ENCODE measurements at places on chromosomes 5 and 9.

DNA sequence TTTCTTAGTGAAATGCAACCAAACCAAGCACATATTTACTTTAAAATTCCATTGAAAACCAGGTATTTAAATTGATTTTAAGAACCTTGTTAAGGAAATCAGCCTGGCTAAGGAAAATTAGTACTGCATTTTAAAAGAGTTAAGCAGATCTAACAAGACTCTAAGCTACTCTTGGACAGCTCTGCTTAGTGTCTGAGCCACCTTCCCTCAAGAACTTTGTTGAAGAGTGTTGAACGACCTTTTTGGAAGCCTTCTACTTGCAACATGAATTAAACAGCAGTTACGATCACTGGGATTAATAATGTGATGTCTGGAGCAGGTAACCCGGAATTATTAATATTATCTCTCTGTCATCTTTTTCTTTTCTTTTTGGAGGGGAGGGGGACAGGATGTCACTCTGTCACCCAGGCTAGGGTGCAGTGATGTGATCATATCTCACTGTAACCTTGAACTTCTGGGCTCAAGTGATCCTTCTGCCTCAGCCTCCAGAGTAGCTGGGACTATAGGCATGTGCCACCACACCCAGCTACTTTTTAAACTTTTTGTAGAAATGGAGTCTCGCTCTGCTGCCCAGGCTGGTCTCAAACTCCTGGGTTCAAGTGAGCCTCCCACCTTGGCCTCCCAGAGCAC lies 74.7 kb downstream of the ANKRD55 start:
- DNase-seq: no peak

DNA sequence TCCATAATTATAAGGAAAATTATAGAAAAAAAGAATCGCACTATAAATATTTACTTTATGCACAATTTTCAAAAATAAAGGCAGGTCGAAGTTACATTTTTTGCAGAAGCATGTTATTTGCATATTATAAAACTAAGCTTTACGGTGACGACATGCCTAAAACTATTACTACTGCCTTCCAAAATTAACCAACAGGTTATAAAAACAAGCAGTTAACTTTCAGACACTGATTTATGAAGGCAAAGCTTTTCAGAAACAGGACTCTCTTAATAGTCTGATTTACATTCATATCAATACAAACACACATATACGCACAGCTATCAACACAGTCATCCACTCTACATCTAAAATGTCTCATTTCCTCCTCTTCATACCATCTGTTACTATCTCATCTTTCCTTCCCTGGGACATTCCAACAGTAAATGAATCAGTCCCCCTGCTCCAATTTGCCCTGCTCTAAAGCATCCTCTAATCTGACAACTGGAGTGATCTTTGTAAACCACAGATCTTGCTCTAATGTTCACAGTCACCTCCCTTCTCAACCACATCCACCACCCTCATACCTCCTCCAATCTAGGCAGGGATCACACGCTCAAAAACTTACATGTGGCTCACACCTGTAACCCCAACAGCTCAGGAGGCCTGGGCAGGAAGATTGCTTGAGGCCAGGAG lies 21.6 kb downstream of the FBXW11 start:
- DNase-seq: no peak

DNA sequence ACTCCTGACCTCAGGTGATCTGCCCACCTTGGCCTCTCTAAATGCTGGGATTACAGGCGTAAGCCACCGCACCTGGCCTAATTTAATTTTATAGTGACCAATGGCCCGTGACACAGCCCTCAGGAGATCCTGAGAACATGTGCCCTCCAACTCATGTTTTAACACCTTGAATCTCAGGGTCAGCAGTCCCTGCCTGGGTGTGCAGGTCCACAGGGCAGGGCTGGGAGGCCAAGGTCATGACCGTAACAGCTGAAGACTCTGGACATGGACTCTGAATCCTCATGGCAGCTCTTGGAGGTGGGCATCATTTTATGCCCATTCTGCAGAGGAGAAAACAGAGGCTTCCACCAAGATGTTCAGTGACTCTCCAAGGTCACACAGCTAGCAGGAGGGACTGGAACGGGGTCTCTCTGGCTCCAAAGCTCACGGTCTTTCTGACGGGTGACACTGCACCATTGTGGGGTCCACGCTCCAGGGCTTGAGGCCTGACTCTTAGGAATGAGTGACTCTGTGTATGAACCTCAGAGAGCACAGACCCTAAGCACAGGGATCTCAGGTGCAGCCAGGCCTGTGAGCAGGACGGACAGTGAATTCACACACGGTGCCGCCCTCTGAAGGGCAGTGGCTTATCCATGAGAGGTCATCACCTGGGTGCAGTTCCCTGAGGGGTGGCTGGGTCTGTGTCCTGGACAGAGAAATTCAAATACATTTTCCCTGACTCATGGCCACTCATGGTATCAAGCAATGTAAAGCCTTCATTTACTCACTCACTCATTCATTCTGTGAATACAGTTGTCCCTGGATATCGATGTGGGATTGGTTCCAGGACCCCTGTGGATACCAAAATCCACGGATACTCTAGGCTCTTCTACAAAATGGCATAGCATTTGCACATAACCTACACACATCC lies 32.8 kb upstream of the LAMC3 start:
- no peak for DNase-seq

DNA sequence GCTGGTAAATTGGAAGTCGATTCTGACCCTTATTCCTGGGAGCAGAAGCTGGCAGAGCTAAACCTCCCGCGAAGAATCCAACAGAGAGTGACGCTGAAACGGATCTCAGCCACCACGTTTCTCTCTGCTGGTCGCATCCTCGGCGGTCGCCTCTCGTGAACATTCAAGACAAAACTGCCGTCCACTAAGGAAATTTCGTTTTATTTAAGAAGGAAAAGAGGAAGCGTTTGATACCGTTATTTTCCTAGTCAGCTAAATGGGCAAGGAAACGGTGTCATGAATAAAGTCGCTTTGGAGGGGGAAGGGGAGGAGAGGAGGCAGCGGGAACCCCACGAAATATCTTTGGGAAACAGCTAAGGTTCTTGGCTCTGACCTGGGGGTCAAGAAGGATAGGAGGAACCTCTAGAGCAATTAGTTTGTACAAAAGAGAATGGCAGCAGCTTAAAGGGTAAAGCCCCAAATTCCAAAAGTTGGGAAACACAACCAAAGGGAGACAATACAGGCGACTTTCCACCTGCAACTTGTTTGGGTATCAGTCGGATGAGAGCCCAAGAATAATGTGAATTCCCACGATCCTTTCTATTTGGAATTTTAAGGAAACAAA lies 1.9 kb downstream of the FOXB2 start:
- DNase-seq: no peak

GRCh38 chr5:143436871-143437270 lies 33.4 kb upstream of the NR3C1 start:
- no peak for DNase-seq

DNA sequence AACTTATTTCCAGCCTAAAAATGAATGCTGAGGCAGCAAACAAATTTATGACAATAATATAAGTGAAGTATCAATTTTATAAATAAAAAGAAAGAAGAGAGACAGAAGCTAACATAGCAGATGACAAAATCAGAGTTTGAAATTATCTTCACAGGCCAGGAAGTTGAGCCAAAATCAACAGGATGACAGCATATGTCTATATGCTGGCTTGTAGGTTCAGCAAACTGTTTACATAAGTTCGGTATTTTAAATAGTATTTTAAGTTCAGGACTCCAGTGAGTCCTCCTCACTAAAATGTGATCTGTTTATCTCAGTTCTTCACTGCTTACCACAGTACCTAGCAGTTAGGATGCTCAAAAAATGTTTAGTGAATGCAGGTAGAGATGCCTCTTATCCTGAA lies 359.6 kb upstream of the SMC2 start:
- DNase-seq: no peak

DNA sequence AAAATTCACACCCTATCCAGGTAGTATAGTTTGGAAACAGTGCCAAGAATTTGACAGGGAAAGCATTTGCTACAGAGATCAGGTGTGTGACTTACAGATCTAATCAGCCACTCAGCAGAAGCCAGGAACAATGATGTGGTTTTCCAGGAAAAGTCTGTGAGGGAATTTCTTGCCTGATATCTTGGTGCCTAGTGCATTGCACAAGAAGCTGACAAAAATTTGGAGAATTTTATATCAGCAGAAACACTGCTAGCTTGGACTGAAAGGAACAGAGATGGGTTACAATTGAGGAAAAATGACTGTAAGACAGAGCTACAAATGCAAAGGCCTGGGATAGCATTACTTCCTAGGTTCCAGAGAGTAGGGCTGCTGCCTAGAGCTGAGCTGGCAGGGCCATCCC lies 658.1 kb upstream of the CHD1 start:
- no peak for DNase-seq

DNA sequence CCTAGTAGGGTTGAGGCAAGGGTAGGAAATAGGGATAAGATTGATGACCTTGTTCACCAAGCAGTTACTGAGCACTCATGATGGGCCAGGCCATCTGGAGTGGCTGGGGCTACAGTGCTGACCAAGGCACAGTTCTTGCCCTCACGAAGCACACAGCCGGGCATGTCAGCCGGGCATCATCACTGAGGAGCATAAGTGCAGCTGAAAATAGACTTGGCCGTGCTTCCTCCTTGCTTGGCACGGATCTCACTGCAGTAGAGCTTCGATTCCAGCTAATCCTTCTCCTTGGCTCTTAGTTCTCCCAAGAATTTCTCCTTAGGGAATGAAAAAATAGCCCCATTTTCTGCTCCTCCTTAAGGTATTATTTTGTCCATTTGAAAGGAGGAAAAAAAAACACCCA lies 116.6 kb downstream of the NMUR2 start:
- no peak for DNase-seq

GRCh38 chr5:41347569-41347968 lies 134.2 kb upstream of the C6 start:
- no peak for DNase-seq

GRCh38 chr9:93066978-93067603 lies 8.6 kb downstream of the SUSD3 start:
- DNase-seq: no peak

DNA sequence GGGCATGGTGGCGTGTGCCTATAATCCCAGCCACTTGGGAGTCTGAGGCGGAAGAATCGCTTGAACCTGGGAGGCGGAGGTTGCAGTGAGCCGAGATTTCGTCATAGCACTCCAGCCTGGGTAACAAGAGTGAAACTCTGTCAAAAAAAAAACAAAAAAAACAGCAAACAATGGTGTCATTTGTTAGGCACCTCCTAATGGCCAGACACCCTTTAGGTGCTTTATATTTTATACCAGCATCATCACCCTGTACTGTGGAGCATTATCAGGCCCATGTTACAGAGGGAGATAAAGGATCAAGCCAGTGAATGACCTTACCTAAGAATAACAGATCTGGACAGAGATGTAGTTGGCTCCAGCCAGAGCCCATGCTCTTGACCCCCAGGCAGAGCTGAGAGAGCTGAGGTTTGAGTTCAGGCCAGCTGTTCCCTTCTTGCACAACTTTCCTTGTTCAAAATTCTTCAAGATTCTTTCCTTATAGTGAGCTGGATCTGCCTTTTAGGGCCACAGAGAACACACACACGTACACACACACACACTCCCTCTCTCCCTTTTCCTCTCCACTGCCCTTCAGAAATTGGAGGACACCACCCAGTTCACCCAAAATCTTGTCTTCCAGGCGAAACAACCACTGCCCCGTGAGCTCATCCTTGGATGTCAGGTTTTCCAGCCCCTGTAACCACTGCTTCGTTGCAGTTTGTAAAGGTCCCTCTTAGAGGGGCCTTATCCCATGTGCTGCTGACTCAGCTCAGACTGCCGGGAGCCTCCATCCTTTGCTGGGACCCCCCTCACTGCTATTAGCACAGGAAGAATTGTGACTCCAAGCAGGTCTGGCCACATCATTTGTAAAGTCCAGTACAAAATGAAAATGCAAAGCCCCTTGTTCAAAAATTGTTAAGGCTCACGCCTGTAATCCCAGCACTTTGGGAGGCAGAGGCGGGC lies 10.4 kb upstream of the PTGES start:
- no peak for DNase-seq
